NCI-H1048 (cell line): ENCODE measurements at places on chromosomes 3 and 15.

DNA sequence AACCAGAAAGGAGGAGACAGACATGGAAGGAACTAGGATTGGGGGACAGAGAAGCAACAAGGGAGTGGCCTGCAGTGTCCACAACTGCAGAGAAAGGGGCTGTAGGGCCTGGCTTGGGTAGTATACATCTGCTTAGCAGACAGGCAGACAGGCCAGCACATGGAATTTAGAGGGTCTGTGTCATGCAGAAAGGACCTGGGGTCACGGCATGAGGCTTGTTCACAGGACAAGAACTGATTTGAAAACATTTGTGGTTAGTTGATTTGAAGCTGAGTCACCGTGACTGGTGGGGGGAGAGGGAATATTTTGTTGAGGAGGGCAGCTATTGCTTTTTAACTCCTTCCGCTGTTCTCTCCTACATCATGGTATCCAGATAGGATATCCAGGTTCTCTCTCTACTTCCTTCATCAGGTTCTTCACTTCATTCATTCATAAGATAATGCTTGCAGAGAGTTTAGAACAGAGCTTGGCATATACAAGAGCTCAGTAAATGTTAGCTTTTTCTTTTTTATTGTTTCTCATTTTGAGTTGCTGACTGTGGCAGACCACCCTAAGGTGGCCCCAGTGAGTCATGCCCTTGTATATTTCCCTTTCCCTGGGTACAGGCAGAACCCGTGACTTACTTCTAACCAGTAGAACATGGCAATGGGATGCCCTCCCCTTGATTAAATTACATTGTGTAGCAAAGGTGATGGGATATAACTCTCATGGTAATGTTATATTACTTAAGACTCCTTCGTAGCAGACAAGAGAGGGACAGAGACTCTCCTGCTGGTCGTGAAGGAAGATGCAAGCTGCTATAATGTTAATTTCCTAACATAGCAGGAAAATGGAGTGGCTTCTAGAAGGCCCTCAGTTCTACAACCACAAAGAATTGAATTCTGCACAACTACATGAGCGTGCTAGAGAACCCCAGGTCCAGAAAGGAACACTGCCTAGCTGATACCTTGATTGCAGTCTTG is 95.0 kb upstream of the NMNAT3 start:
- DNase-seq, result no peak

DNA sequence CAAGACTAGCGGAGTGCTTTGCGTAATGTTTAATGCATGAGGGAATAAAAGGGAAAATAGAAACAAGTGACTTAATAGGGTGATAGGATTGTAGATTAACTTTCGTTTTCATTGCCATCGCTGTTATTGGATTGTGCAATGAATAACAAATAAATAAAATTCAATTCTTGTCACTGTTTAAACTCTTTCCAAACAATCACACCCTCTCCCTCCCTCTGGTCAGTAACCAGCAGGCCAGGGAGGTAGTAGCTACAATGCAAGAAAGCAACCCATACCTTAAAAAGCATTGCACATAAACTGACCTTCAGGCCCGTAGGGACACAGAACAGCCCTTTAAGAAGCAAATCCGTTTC is 705 bp upstream of the TFRC start:
- no peak for DNase-seq

DNA sequence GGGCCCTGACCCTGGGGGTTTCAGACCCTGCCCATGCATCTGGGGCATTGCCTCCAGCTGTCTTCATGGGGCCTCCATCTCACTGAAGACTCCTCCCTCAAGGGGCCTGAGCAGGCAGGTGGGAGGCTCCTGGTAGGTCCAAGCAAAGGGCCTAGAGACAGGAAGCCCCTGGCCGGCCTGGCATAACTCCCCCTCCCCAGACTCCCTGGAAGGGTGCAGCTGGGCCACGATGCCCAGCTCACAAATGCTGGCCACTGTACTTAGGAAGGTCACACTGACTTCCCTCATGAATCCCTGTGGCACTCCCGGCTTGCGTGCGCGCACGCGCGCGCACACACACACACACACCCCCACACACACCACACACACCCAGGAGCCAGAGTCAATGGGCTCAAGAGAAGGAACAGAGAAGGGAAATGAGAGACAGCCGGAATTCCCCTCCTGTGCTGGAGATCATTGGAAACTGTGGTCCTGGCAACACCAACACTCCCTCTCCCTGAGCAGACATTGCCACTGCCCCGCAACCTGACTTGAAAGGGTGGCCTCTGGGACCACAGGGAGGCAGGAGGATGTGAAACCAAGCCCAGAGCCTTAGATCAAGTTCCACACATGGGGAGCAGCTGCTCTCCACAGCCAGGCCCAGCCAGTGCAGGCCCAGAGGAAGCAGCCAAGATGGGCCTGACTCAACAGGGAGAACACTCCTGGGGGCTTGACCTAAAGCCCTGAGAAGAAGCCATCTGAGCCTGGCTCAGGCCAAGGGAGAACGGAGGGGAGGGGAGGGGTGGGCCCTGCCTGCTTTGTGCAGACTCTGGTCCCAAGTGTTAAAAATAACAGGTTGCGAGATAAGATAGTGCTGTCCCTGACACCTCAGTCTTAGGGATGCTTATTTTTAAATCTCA is 69.7 kb downstream of the SCN5A start:
- no peak for DNase-seq

DNA sequence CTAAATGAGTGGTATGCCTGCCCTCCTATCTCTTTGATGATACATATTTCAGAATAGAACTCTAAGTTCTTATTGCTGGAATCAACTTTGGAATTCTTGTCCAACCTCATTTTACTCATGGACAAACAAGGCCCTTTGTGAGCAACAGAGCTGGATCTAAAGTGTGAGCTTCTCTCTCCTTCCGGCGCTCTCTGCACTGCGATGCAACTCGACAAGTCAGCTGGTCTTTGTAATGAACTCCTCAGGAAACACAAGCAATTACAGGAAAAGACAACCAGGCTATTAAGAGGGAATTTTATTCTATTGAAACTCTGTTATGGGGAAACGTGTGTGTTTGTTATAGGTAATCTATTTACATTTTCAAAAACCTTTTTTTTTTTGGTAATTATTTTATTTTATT is 20.3 kb upstream of the NRROS start:
- no peak for DNase-seq

DNA sequence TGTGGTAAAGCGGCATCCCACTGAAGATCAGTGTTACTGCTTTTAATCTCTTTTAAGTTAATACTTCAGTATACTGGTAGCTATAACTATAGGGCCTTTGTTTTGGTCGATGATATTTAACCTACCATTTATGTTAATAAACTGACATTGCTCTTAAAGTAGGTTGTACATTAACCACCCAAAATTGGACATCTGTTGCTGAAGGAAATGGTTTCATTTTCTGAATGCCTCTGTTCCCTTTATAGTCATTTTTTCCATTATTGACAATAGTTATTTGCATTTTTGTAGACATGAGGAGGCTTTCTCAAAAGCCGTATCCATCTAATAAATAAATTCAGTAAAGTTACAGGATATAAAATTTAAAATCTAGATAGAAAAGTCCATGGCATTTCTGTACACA is 252.4 kb upstream of the UBE2E1 start:
- no peak for DNase-seq

- no peak for DNase-seq
These were observed 28.1 kb downstream of the BCL2A1 start for GRCh38 chr15:79942741-79943481.

DNA sequence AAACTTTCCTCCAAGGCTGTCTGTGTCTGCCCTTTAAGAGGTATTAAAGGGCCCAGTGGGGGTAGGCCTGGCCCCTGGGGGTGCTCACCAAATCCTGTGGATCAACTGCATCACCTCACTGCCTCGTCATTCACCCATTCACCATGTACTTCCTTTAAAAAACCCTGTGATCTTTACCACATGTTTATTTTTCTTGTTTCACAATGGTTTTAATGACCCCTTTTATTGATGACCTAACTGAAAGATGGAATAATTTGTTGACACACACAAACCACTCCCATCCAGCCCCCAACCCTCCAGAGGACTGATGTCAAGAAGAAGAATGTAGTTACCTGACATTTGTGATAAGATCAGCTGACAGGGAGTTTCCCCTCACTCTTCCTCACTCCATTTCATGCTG is 40.8 kb downstream of the KCNAB1 start:
- DNase-seq, result no peak

GRCh38 chr3:178200316-178200715 is 335.9 kb upstream of the KCNMB2 start:
- DNase-seq, result no peak

- DNase-seq, result no peak
These were observed 28.3 kb downstream of the CYP19A1 start for GRCh38 chr15:51310064-51310463.

- no peak for DNase-seq
These were observed 98.5 kb downstream of the SST start for GRCh38 chr3:187571701-187572100.

- no peak for DNase-seq
These were observed 117.7 kb downstream of the GBE1 start for GRCh38 chr3:81643721-81644120.

DNA sequence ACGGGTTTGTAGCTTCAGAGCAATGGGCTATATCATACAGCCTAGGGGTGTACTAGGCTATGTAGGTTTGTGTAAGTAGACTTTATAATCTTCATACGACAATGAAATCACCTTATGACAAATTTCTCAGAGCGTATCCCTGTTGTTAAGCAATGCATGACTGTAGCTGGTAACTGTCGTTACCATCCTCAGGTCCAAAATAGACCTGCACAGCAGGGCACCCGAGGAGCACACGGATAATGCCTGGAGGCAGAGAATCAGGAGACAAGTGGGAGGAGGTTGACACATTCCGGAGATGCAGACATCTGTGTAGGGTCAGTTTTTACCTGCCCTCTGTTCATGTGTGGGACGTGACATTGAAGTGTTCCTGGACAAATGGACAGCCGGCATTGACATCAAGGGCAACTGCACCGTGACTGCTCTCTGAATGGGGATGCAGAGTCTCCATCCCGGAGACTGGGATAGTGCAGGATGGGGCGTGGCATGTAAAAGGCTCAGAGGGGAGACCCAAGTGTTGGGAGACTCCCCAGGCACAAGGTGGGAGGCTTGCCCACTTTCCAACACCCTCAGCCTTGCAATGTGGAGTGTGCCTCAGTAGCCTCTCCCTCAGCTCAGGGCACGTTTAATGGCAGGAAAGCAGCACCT is 45.9 kb upstream of the PGPEP1L start:
- DNase-seq, result no peak

DNA sequence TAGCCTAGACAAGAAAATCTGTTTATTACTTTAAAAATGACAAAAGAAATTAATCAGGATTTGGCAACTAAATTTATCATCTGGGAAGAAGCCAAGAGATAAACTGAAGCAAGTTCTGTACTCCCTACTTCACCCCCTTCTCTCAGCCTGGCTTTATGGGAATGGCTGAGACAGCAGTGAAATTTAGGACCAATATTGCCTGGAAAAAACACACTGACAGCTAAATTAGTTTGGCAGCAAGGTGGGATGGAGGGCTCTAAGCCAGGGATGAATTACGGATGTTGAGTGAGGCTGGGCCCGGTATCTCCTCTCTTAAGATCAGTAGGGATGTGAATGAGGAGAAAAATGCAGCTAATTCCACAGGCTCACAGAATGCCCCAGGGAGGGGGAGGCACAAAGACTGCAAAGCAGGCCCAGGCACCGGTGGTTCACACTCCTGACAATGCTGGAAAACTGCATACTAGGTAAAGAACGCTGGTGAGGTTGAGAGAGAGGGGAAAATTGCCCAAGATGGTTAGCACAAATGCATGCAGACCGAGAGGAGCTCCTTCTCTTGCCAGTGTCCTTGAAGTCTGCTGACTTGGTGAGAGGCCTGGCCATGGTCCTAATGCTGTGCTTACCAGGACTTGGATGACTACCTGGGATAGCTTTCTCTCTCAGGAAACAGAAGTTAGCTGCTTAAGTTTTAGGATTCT is 89.0 kb downstream of the WDR76 start:
- DNase-seq, result no peak

- no peak for DNase-seq
These were observed 34.6 kb downstream of the ROPN1B start for GRCh38 chr3:126003447-126004190.

- DNase-seq, result no peak
These were observed 114.6 kb downstream of the LRRK1 start for GRCh38 chr15:101033801-101034200.

- no peak for DNase-seq
These were observed 51.0 kb upstream of the TP63 start for GRCh38 chr3:189580190-189580589.

DNA sequence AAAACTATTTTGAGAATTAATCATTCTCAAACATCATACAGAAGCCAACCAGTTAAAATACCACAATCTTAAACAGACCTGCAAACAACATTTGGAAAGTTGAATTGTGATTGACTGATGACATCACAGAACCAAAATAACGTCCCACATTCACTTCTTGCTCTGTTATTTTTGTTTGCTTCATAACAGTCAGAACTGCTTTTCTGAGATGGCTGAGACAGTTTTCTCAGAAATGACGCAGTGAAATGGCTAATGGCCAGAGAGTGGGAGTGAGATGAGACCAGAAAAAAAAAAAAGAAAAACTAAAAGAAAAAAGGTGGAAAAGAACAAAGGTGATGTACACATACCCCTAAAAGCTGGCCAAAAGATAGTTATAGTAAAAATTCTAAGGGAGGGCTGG is 1061.2 kb downstream of the FHIT start:
- no peak for DNase-seq

- no peak for DNase-seq
These were observed 62.5 kb downstream of the TRIM69 start for GRCh38 chr15:44798826-44799225.

DNA sequence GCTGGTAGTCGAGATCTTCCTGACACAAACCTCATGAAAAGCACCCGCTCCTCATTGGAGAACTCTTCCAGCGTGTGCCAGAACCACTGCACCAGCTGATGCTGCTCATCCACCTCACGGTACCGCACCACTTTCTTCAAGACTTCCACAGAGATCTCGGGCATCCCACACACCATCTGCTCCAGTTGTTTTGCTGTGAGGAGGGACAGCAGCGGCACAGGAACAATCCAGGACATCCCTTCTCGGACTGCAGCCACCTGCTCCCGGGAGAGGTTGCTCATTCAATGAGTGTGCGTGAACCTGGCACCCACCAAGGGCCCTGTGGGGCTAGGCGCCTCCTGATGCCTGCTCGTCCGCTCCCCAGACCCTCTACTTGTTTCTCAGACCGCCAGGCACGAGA is 15.1 kb downstream of the FBXL22 start:
- DNase-seq, result no peak

- no peak for DNase-seq
These were observed 82.6 kb upstream of the MAGI1 start for GRCh38 chr3:66121318-66121717.

GRCh38 chr3:196625331-196625730 is 14.2 kb upstream of the NRROS start:
- no peak for DNase-seq
